ENCODE measurements at places on chromosomes 2 and 18.

- no peak for DNase-seq
Measured at GRCh38 chr2:160513120-160513519, 19.5 kb upstream of the RBMS1 start.

DNA sequence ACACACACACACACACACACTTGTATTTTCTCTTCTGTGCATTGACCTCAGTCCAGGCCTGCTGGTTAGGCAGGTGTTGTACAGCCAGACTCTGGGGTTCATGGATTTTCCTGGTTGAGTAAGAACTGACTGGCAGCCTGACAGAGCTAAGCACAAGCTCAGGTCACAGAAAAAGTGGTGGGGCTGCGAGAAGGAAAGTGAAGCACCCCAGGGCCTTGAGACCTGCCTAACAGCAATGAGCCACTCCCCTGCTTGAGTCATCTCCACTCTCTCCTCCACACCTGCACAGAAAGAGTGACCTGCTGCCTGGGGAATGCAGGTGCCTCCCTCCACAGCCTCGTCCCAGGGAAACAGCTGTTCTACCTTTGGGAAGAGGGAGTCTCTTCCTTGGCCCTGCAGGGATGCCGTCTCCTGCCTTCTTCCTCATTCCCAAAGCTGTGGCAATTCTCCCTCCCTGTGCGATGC, 91.4 kb upstream of the LGALSL start:
- DNase-seq: no peak

DNA sequence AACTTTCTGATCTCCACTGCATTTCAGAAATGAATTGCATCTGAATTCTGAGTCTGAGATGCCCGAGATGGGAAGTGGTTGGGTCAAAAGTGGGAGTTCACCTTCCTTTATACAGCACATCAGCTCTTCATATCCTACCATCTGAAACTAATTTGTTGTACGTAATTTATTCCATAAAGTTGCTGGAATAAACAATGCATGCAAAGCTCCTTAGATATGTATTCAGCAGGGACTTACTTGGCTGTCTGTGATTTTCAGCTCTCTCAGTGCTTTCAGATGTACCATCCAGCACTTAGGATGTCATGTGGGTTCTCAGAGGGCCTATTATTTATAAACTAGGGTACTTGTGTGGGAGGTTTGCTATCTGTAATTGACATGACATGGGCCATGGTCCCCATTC, 46.9 kb upstream of the EFEMP1 start:
- peak; percentile 28 for DNase-seq

DNA sequence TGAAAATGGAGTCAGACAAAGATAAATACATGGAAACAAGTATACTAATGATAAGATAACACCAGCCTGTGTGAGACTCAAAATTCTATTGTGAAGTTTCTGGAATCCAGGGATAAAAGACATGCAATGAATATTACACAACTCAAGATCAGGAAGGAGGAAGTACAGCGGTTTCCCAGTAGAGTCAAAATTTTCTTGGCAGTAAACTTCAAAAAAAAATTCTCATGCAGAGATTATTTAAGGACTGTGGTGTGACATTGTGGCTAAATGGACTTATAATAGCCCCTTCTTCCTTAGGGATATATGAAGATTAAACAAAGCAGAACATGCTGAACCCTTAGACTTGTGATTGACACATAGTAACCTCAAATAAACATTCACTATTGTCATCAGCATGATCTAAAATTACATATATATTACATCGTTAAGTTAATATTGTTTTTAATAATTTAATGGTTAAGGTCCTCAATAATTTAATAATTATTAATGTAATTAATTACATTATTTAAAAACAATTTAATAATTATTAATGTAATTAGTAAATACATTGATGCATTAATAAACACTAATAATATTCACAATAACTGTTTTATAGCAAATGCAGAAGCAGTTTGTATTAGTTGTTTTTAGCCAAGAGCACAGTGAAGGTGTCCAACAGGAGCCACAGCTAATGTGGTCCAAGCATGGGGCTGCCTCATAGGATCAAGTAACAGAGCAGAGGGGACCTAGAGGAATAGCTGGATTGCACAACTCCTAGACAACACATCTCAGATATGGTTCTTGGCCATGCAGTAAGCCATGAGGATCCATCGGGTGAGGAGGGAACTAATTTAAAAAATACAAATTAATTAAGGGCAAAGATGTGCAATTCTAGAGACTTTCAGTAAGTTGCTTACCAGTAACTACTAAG, 77.3 kb downstream of the POLE4 start:
- DNase-seq: no peak

DNA sequence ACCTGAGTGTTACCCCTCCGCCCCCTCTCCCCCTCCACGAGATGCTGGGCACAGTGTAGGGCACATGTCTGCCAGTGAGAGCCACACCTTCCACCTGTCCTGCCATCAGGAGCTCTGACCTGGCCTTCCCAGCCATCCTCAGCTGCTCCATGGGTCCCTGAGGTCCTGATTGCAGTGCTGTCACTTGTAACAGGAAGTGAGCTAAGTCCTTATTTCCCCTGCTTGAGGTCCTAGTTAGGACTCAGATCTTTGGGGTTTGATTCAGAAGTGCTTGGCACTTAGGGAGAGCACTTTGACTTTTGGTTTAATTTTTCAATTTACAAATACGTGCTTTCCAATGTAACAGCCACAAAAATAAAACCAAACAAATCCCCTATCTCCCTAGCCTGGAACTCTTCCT, 125.5 kb downstream of the WDSUB1 start:
- no peak for DNase-seq

- no peak for DNase-seq
Measured at GRCh38 chr2:170277951-170278350, 100.0 kb downstream of the MYO3B start.

DNA sequence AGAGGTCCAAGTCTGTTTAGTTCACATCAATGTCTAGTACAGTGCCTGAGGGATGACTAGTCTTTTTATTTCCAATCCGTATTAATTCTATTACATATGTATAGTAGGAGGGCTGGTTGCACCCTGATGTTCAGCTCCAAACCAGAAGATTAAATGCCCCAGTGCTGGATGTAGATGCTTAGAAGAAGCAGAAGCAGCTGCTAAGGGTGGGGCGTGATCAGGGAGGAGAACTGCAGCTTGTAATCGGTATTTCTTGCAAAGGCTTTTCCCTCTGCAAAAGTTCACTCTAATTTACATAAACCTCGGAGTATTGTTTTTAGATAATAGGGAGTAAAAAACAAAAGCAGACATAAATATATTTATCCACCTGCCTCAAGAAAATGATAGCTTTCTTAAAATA, 145.3 kb upstream of the ITGA4 start:
- DNase-seq: no peak

DNA sequence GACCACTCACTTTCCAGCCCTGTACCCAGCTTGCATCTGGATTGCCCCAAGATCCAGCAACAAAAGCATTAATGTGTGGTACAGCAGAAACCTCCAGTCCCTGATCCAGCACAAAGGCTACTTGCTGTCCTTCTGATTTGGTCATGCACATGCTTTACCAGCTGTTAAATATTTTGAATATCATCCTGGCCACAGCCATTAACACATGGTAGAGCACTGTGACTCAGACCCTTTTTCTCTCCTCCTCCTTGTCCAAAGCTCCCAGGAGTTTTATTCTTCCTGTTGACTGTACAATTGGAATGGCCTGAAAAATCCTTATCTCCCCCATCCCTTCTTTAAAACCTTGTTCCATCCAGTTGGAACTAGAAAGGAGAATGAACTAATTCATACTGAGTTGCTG, 419.7 kb upstream of the TNP1 start:
- DNase-seq: peak; percentile 96

DNA sequence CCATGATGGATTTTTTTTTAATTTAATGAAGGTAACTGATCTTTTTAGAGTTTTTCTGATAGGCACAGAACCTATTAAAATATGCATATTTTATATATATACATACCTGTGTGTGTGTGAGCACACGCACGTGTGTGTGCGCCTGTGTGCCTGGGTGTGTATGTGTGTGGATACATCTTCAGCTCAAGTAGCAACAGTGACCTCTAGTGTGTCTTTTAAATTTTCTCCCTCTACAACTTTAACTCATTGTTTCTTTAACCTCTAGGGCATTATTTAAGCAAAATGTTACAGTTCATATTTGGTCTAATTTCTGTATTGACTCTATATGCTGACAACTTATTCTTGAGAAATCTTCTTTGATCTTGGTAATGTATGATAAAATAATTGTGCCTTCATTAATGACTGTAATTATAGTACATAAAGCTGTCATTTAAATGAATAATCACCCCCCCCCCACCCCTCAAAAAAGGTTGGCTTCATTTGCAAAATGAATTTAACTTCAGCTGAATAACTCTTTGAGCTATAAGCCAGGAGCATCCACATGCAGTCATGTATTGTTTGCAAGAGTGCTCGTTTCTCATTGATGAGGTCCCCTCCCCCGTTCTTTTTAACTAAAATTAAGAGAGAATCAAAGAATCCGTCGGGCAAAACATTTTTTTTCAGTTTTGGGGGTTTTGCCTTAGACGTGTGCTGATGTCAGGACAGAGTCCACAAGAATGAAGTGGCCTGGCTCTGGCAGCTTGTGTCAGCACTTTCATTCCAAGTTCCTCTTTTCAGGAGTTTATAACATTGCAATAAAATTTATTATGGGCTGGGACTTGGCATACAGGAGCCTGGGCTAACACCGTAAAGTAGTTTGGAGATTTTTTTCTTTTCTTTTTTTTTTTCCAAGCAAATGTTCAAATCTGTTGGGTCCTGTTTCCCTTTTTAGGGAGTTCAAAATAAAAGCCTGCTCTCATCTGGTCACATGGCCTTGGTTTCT, 80.0 kb downstream of the ETAA1 start:
- peak; percentile 17 for DNase-seq

- no peak for DNase-seq
Measured at GRCh38 chr2:120240901-120241429, 11.7 kb upstream of the RALB start.

DNA sequence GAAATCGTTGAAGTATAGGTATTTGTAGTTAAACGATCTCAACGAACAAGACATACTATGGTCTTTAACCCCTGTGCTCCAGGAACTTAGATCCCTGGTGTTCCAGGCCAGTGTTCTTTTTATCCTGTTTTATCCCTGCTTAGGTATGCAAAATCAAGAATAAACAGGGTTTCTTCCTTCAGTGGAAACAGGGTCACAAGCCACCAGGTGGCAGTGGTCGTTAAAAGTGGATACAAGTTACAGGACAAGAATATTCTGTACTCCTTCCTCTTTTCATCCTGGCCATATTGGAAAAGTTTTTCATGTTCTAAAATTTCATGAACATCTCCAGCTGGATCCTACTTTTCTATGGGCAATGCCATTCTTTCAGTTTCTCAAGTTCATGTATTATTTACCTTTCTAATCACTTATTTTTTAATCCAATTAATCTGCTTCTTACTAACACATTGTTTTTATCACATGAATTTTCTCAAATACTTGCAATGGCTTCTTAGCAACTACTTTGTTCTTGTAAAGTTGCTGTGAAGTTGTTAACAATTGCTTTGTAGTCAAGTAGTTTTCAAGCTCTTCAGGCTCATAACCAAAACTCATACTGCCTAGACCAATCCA, 16.4 kb upstream of the HNMT start:
- DNase-seq: no peak

Measured in fibroblast of skin of left biceps (primary cell).